ENCODE measurements at places on chromosomes 13 and 19. TPM values are rescaled to one million over a fixed set of nuclear protein-coding genes. Genes with fewer than 3 reads are reported as not detected.

The CSNK1A1L gene
- total RNA-seq = not detected

The CPB2 gene
- not detected for total RNA-seq

The VSTM1 gene
- total RNA-seq = not detected

The PLIN4 gene
- total RNA-seq = not detected

The FREM2 gene
- total RNA-seq = not detected

DNA sequence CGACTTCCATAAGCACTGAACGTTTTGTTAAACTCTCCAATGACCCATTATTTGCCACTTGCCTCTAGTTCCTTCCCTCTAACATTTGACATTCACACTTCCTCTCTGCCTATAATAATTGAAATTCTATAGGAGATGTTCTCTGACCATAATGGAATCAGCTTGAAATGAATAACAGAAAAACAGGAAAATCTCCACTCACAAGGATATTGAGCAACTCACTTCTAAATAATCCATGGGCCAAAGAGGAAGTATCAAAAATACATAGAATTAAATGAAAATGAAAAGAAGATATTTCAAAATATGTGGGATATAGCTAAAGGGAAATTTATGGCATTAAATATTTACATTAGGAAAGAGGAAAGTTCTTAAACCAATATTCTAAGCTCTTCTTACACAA is 3.4 kb upstream of the FCGBP start:
- no peak for DNase-seq

DNA sequence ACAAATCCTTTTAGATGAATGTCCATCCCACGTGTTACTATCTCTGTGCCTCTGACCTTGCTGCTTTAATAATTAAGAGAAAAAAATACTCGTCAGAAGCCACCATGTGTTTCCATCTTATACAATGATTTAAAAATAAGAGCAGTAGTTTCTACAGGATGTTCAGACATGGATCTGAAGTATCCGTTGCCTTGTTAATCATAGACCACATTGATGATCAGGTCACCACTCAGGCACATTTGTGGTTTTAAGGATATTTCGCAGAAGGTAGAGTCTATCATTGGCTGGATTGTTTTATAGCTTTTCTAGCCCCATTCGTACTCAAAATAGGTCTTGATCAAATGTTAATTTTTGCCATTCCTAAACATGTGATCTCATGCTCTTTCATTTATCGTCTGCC is 710.0 kb upstream of the ARGLU1 start:
- no peak for DNase-seq

- DNase-seq = peak; percentile 64
Observed at GRCh38 chr19:38649305-38650171, 2.1 kb downstream of the ACTN4 start.

GRCh38 chr13:49214917-49215376 is 5.2 kb upstream of the MLNR start:
- no peak for DNase-seq

DNA sequence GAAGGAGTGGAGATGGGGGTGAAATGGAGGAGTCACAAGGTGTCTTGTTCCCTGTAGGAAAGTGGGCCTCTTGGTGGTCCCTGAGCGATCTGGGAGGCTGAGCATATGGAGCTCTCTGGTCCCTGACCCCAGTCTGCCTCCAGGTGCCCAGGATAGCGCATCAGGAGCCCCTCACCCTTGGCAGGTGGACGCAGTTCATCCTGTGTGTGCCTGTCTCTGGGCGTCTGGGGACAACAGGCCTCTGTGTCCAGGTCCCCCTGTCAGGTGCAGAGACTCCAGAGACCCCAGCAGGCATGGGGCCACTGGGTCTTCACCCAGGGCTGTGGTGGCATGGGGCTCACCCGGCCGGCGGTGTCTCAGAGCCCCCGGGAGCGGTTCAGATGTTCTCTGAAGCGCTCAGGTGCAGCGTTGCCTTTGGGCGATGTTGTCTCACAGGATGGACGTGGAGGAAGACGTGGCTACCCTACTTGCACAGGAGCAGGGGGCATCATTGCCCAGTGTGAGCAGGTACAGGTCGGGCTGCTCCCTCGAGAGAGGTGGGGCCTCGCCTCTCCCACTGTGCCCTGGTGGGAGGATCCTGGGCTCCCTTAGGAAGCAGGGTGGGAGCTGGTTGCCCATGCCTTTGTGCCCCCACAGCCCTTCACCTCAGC is 58.1 kb upstream of the TPM4 start:
- no peak for DNase-seq

DNA sequence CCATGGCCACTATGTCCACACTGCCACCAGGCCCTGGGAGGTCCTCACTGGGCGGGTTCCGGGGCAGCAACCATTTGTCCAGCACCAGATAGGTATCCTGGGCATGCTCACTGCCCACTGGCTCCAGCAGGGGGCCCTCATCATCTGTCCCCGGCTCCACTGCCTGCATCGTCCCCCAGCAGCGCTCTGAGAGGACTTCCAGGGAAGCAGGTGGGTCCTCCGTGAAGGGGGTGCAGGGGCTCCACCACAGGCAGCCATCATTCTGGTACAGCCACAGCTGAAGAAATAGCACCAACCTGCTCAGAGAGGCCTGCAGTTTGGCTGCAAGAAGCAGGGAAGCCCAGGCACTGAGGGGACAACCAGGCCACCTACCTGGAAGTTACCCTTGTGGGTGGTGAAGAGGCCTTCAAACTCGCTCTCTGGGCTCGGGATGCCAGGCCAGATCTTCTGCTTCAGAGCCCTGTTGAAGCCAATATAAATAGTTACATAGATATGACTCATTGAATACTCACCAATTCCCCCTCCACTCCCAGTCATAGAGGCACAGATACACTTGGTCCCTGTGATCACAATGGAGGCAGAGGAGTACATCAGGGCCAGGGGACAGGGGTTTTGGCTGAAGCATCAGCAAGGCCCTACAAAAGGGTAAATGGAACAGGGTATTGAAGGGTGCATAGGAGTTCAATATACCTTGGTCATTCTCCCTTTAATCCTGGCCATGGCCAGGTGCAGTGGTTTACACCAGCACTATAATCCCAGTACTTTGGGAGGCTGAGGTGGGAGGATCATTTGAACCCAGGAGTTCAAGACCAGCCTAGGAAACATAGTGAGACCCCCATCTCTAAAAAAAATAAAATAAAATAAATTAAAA is 4.1 kb downstream of the SWSAP1 start:
- DNase-seq = peak; percentile 87

DNA sequence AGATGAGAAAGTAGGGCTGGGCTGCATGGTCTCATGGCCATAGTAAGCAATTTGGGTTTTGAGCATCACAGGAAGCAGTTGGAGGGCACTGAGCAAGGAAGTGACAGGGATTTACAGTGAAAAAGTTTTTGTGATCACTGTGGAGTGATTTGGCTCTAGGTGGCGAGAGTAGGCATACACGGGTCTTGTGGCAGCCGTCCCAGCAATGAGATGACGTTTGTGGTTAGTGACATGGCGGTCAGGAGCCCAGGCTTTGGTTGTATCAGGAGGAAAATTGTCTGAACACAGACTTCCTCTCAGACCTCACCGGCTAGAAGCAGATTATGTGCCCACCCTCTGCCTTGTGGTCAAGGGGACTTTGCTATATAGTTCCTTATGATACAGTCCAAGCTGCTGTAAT is 3.3 kb downstream of the ZNF444 start:
- no peak for DNase-seq
